ENCODE measurements at places on chromosomes 4 and X.

GRCh38 chr4:45155081-45155777, 428.9 kb upstream of the GNPDA2 start:
- DNase-seq = no peak

DNA sequence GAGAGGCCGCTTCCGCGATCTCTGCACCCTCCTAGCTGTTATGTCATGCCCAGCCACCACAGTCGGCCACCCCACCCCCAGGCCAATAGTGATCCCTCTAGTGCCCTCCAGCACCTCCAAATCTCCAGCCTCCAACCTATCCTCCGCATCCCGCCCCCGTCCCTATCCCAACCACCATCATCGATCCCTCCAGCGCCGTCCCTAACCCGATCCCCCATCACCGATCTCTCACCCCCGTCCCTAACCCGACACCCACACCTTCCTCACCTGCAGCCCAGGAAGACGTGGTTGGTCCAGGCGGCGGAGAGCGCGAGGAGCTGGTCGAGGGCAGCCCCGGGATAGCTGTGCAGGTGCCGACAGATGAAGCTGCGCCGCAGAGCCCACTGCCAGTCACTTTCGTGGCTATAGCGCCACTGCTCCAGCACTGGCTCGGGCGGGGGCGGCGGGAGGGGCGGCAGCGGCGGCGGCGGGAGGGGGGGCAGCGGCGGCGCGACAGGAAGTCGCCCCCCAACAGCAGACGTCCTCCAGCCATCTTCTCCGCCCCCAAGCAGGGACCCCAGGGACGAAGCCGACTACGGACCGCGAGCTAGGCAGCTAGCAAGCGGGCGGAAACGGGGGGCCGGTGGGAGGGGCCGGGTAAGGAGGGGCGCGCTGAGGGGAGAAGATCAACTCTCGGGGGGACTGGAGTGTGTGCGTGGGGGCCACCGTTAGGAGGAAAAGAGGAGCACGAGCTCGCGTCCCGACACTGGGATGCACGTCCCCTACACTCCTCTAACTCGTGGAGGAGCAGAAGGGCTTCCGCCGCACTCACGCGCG, 552 bp downstream of the NKRF start:
- DNase-seq = no peak

DNA sequence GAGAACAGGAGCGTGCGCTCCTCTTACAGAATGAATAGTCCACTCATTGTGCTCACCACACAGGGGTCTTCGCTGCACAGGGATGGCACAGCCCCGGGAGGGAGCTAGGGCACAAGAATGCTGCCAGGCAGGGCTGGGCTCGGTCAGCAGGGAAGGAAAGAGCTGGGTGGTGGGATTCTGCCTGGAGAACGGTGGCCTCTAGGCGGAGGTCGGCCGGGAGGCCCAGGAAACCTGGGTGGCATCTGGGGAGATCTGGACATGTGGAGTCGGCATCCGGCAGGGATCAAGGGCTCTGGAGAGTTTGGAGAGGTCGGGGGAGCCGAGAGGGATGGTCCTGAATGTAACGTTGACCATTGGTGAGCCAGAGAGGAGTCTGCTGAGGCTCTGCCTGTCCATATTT, 46.5 kb upstream of the PSAPL1 start:
- no peak for DNase-seq

DNA sequence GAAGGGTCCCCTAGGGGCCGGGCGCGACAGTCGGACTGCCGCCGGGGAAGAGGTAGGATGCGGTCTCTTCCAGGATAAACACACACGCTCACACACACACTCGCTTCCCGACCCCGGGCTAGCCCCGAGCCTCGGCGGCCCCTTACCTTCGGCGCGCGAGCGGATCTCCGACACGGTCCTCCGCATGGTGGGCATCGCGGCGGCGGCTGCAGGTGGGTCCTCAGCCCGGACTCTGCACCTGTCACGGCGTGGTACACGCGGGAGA, 294 bp downstream of the ATP8A1 start:
- DNase-seq = no peak

DNA sequence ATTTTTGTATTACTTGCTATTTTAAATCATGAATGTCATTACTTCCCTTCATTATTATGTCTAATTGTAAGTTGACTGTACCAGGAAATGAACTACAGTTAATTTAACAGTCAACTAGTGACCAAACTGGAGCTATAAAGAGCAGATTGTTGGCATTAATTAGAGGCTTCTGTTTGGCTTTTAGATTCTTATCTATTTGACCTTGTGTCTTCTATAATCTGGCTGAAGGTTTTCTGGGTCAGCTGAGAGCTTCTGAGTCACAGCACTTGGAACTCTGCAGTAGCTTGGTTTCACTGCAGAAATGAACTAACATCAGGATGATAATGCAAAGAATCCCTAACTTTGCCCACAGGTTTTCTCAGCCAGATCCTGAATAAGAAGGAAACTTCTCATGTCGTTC, 169.2 kb upstream of the LEF1 start:
- no peak for DNase-seq
